Activated T-helper 17 cell treated with anti-CD3 and anti-CD28 coated beads, Interleukin-2, amount 50 U/mL, for 72 hours (primary cell): ENCODE measurements at places on chromosomes 4 and X. TPM values are rescaled to one million over a fixed set of nuclear protein-coding genes. Genes with fewer than 3 reads are reported as not detected.

DNA sequence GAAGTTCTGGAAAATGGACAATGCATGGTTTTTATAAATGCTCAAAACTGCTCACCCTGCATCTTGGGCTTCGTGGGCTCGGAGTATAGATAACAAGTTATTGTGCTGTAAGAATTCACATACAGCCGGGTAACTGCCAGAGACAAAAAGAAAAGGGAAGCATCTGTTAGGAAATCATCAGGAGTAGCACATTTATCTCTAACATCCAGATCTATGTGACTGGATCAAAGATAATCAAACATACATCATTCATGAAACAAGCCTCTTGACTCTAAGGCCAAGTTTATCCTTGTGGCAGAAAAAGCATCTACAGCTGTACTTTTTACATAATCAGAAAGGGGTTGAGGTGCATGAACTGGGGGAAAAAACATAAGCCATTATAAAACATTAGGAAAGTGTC, 264.2 kb downstream of the PPP3CA start:
- no peaks in the 10 kb centered on the region for H3K4me1 ChIP-seq
- peaks cover 61% of the 10 kb centered on the region for H3K36me3 ChIP-seq
- no peaks in the 10 kb centered on the region for H3K27me3 ChIP-seq
- H3K27ac ChIP-seq, result no peak overlapping the region

Gene STPG2
- total RNA-seq, result 0.19 TPM

DNA sequence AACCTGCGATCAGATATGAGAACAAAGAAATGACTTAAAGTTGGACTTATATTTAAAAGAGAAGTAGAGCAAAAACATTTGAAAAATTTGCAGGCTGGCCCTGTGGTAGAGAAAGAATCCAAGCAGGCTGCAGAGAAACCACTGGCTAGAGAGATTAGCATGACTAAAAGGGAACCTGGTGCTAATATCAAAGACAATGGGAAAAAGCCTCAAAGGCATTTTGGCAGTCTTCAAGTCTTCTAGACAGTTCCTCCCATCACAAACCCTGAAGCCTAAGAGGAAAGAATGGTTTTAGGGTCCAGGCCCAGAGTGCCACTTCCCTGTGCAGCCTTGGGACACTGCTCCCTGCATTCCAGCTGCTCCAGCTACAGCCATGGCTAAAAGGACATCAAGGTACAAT, 33.4 kb downstream of the KCTD8 start:
- no peaks in the 10 kb centered on the region for H3K27me3 ChIP-seq
- no peak overlapping the region for H3K27ac ChIP-seq
- no peak overlapping the region for H3K4me3 ChIP-seq
- no peaks in the 10 kb centered on the region for H3K4me1 ChIP-seq
- no peak for ATAC-seq

- H3K4me1 ChIP-seq, result no peaks in the 10 kb centered on the region
- no peak overlapping the region for H3K27ac ChIP-seq
- ATAC-seq, result no peak
- no peaks in the 10 kb centered on the region for H3K36me3 ChIP-seq
Observed at GRCh38 chr4:124079174-124079780, 633.3 kb downstream of the ANKRD50 start.

GRCh38 chr4:119317990-119318389, 3.9 kb downstream of the FABP2 start:
- H3K27me3 ChIP-seq, result peaks cover 17% of the 10 kb centered on the region
- ATAC-seq, result no peak
- no peak overlapping the region for H3K4me3 ChIP-seq
- H3K4me1 ChIP-seq, result no peaks in the 10 kb centered on the region

DNA sequence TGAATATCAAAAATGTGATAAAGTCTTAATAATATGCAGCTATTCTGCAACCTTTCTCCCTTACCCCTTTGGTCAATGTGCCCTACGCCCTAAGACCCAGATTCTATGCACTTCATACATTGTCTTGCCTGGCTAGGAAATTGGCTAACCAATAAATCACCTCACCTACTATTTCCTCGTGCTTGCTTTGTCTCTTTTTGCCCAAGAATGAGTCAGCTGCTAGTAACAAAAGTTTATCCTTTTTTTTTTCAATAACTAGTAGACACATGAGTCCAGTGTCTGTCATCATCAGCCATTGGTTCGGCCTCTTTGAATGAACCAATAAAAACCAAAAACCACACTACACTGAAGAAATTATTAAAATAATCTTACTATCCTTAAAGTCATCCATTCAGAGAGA, 387.1 kb downstream of the PPP3CA start:
- H3K36me3 ChIP-seq, result no peaks in the 10 kb centered on the region
- ATAC-seq, result no peak
- H3K4me3 ChIP-seq, result no peak overlapping the region
- H3K27me3 ChIP-seq, result no peaks in the 10 kb centered on the region
- no peak overlapping the region for H3K27ac ChIP-seq
- H3K4me1 ChIP-seq, result no peaks in the 10 kb centered on the region

Gene OPHN1
- total RNA-seq, result 0.95 TPM

- no peak overlapping the region for H3K27ac ChIP-seq
- ATAC-seq, result no peak
- H3K4me1 ChIP-seq, result no peaks in the 10 kb centered on the region
- no peak overlapping the region for H3K4me3 ChIP-seq
Observed at GRCh38 chrX:131763674-131764073, 219.8 kb downstream of the OR13H1 start.

GRCh38 chr4:20431543-20431951, 179.8 kb downstream of the SLIT2 start:
- no peaks in the 10 kb centered on the region for H3K4me1 ChIP-seq
- no peak overlapping the region for H3K4me3 ChIP-seq
- no peaks in the 10 kb centered on the region for H3K36me3 ChIP-seq
- no peak overlapping the region for H3K27ac ChIP-seq
- peaks cover 5% of the 10 kb centered on the region for H3K27me3 ChIP-seq

DNA sequence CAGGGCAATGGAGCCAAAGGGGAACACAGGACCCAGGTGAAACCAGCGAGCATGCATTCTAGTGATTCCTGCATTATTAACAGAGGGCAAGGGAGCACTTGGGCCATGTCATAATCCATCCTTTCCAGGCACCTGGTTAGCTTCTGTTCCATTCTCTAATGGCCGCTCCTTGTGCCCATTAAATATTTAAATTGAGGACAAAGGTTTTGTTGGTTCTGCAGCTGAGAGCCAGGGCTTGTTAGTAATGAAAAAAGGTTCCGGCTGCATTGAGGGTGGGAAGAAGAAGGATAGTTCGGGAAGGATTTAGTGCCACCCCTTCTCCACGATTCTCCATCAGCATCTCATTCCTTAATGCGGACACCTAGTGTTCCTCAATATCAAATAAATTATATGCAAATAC, 13.6 kb downstream of the SOD3 start:
- peaks cover 14% of the 10 kb centered on the region for H3K27me3 ChIP-seq
- no peaks in the 10 kb centered on the region for H3K4me1 ChIP-seq
- ATAC-seq, result no peak
- H3K36me3 ChIP-seq, result no peaks in the 10 kb centered on the region

Gene TMPRSS11F
- total RNA-seq, result not detected

Gene SPINK2
- total RNA-seq, result not detected

Gene SLC7A11
- total RNA-seq, result 5.7 TPM

- H3K4me1 ChIP-seq, result peaks cover 4% of the 10 kb centered on the region
- no peak overlapping the region for H3K27ac ChIP-seq
- no peak overlapping the region for H3K4me3 ChIP-seq
- H3K27me3 ChIP-seq, result no peaks in the 10 kb centered on the region
Observed at GRCh38 chr4:185467101-185467500, 4.4 kb downstream of the CCDC110 start.

DNA sequence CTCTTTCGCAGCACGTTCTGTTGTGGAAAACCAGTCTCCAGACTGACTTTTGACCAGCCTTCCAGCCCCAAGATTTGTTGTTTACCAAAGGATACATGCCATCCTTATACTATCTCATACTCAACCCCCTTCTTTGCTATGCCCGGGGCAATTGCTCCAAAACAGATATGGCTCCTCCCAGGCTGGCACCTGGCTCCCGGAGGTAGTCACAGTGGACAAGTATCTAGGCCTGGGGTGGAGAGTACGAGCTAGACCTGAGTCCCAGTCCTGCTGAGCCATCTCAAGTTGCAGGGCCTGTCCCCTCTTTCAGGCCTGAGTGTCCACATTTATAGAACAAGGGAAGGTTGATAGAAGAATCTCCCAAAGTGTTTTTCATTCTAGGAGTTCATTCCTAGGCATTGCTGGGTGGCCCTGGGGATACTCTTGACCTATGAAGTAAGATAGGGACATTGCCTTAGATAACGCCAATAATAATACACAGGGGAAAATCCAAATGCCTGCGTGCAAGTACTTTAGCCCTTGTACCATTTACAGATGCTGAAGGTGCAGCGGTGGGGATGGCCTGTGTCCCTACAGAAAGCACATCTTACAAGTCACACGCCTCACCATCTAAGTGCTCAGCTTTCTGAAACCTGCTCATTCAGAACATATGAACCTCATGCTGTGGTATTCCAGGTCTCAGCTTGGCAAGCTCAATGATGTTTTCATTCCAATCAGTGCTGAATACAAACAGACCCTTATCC, 136.7 kb upstream of the MAMLD1 start:
- peaks cover 9% of the 10 kb centered on the region for H3K27me3 ChIP-seq
- no peaks in the 10 kb centered on the region for H3K4me1 ChIP-seq
- H3K27ac ChIP-seq, result no peak overlapping the region
- no peak for ATAC-seq
- no peaks in the 10 kb centered on the region for H3K36me3 ChIP-seq

Gene EVC
- 7.8 TPM for total RNA-seq
